ENCODE measurements at places on chromosomes 12 and 14. TPM values are rescaled to one million over a fixed set of nuclear protein-coding genes. Genes with fewer than 3 reads are reported as not detected.

TTC9 gene
- 9.7 TPM for polyA plus RNA-seq

ALKBH2 gene
- polyA plus RNA-seq: 31.4 TPM

TMTC1 gene
- polyA plus RNA-seq: 1.7 TPM

PLCZ1 gene
- polyA plus RNA-seq: 2.3 TPM

FBLN5 gene
- polyA plus RNA-seq: 105 TPM

HOXC13 gene
- polyA plus RNA-seq: not detected

TSHR gene
- 0.26 TPM for polyA plus RNA-seq

FLRT2 gene
- polyA plus RNA-seq: 39.0 TPM

RDH16 gene
- 0.48 TPM for polyA plus RNA-seq
